Panc1 (cell line): ENCODE measurements at places on chromosomes 12 and 14. TPM values are rescaled to one million over a fixed set of nuclear protein-coding genes. Genes with fewer than 3 reads are reported as not detected.

GRCh38 chr12:70110085-70110484 lies 133.1 kb upstream of the CNOT2 start:
- no peak for DNase-seq

GRCh38 chr14:49512147-49512551 lies 74.0 kb downstream of the RPS29 start:
- DNase-seq, result no peak

DNA sequence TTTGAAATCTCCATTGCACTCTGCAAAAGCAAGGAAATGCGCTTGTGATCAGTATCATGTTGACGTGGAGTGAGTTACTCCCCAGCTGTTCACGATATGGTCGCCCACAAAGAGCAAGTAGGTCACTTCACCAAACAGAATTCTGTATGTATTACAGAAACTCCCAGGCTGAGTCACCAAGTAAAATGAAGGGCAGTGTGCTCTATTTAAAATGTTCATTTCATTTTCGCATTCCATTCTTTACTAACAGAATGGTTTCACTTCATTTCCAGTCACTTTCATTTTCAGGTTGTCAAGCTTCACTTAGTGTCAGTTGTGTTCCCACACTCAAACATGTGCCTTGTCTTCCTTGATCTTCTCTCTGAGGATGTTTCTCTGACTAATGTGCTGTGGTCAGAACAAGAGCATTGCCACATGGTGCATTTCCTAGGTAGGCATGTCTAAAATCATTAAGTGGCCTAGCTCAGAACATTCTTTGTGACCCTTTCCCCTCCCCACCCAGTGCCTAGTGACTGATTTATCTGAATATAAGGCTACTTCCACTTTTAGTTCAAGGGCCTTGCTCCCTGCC lies 391.2 kb downstream of the RAD51B start:
- DNase-seq, result no peak

The NKX2-1 gene
- total RNA-seq, result 0.13 TPM

The FIGNL2 gene
- 0.23 TPM for total RNA-seq

- DNase-seq, result no peak
These were observed 21.8 kb downstream of the G2E3 start for GRCh38 chr14:30580616-30581282.

- DNase-seq, result no peak
These were observed 209.5 kb upstream of the DIO3 start for GRCh38 chr14:101351769-101352168.

The CD163L1 gene
- not detected for total RNA-seq

GRCh38 chr12:122893208-122894153 lies 2.4 kb downstream of the VPS37B start:
- no peak for DNase-seq

DNA sequence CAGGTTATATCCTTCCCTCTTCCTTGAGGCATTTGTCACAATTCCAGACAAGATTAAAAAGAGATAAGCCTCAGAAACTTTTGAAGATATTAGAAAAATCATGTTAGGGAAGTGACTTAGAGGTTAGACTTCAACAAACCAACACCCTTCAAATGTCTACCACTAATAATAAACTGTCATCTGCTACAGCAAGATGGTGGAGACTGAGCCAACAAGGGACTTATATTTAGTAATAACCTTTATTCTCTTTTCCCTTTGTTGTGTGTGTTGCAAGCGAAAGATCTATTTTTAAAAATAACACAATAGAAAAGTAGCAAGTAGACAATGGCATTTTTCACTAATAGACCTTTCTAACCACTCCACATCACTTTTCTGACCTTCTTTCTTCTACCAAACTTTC lies 28.6 kb downstream of the PRICKLE1 start:
- no peak for DNase-seq

The FAIM2 gene
- total RNA-seq, result 0.49 TPM

GRCh38 chr14:68810173-68811153 lies 17.6 kb upstream of the ZFP36L1 start:
- DNase-seq, result no peak

GRCh38 chr14:51449681-51450080 lies 202.0 kb upstream of the FRMD6 start:
- DNase-seq, result no peak

The RNASE3 gene
- not detected for total RNA-seq

GRCh38 chr12:123748661-123749060 lies 13.4 kb upstream of the DNAH10 start:
- DNase-seq, result no peak

DNA sequence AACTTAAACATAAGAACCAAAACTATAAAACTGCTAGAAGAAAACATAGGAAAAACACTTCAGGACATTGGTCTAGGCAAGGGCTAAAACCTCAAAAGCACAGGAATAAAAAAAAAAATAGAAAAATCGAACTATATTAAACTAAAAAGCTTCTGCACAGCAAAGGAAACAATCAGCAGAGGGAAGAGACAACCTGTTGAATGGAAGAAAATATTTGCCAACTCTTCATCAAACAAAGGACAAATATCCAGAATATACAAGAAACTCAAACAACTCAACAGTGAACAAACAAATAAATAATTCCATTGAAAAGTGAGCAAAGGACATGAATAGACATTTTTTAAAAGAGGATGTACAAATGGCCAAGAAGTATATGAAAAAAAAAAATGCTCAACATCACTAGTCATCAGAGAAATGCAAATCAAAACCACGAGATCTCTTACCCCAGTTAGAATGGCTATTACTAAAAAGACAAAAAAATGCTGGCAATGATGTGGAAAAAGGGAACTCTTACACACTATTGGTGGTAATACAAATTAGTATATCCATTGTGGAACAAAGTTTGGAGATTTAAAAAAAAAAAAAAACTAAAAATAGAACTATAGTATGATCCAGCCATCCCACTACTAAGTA lies 152.0 kb downstream of the NDUFA12 start:
- DNase-seq, result no peak

- no peak for DNase-seq
These were observed at the start of gene IKZF4 for GRCh38 chr12:56020423-56021184. Gene IKZF4 (plus strand): TSS chr12:56021043. CDS start chr12:56021494, 451 bp downstream.
